ENCODE measurements at places on chromosomes 6 and 20. TPM values are rescaled to one million over a fixed set of nuclear protein-coding genes. Genes with fewer than 3 reads are reported as not detected.

The B3GAT2 gene
- total RNA-seq, result under 0.01 TPM

The HINT3 gene
- total RNA-seq, result 21.4 TPM

The TBXT gene
- not detected for total RNA-seq

The FOXA2 gene
- total RNA-seq, result 1.00 TPM

The GUCA1A gene
- not detected for total RNA-seq

The MMP24 gene
- 0.11 TPM for total RNA-seq

The ZNF217 gene
- 23.6 TPM for total RNA-seq

The OVOL2 gene
- not detected for total RNA-seq

The MYCT1 gene
- under 0.01 TPM for total RNA-seq

The CRISP2 gene
- total RNA-seq, result not detected

The MEI4 gene
- total RNA-seq, result not detected

The AVP gene
- not detected for total RNA-seq

The FGD2 gene
- total RNA-seq, result not detected

The HLA-DOA gene
- not detected for total RNA-seq

The EBF4 gene
- 1.2 TPM for total RNA-seq

The ANGPT4 gene
- total RNA-seq, result not detected

The BACH2 gene
- 0.55 TPM for total RNA-seq

The TXLNB gene
- 0.37 TPM for total RNA-seq

The COL21A1 gene
- total RNA-seq, result 6.2 TPM

The LZTS3 gene
- total RNA-seq, result 4.3 TPM

The RBPJL gene
- not detected for total RNA-seq

The NNAT gene
- 1.2 TPM for total RNA-seq

The SPEF1 gene
- 0.25 TPM for total RNA-seq

The SLPI gene
- total RNA-seq, result not detected

The CD40 gene
- total RNA-seq, result 2.0 TPM

The C20orf141 gene
- not detected for total RNA-seq

The MYBL2 gene
- 16.8 TPM for total RNA-seq

The SLC25A27 gene
- 7.9 TPM for total RNA-seq

The ZC2HC1B gene
- not detected for total RNA-seq

The OR2J3 gene
- not detected for total RNA-seq

The SNX9 gene
- 71.4 TPM for total RNA-seq

The TMEM14B gene
- 104 TPM for total RNA-seq

The SNAP91 gene
- 2.9 TPM for total RNA-seq

The STX11 gene
- total RNA-seq, result 0.77 TPM

The SNAP25 gene
- 0.44 TPM for total RNA-seq

The HEY2 gene
- total RNA-seq, result not detected

The GPLD1 gene
- 0.87 TPM for total RNA-seq

The THEMIS gene
- not detected for total RNA-seq

The CST4 gene
- 0.22 TPM for total RNA-seq
